BE2C (cell line): ENCODE measurements at places on chromosomes 16 and 17.

DNA sequence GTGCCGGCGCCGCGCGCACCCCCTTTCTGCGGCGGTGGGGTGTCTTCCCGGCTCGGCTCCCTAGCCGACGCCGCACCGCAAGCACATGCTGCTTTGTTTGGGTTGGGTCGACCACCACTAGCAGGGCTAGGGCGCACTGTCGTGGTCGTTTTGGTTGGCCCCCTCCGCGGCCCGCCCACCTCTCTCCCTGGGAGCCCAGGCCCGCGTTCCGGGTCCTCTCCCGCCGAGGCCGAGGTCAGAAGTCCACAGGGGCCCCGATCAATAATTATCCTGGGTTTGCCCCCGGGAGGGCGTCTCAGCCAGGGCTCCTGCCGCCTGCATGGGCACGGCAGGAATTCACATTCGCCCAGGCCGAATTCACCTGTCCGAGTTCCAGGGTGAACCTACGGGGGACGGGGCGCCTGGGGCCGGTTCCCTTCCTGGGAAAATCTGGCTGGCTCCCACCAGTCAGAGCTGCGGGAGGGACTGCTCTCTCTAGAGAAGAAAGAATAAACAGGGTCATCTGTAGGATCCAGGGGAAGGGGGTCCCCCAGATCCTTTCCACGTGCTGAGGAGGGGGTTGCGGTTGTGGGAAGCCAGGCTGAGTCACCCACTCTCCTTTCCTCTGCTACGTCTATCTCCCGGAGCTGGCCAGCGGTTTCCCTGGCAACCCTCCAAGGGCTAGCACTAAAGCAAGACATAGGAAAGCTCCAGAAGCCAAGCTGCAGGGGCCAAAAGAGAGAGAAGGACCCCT is 584 bp upstream of the STAT5B start:
- peak; percentile 67 for DNase-seq

- DNase-seq, result no peak
Observed at GRCh38 chr16:55123652-55124051, 193.0 kb downstream of the IRX5 start.

DNA sequence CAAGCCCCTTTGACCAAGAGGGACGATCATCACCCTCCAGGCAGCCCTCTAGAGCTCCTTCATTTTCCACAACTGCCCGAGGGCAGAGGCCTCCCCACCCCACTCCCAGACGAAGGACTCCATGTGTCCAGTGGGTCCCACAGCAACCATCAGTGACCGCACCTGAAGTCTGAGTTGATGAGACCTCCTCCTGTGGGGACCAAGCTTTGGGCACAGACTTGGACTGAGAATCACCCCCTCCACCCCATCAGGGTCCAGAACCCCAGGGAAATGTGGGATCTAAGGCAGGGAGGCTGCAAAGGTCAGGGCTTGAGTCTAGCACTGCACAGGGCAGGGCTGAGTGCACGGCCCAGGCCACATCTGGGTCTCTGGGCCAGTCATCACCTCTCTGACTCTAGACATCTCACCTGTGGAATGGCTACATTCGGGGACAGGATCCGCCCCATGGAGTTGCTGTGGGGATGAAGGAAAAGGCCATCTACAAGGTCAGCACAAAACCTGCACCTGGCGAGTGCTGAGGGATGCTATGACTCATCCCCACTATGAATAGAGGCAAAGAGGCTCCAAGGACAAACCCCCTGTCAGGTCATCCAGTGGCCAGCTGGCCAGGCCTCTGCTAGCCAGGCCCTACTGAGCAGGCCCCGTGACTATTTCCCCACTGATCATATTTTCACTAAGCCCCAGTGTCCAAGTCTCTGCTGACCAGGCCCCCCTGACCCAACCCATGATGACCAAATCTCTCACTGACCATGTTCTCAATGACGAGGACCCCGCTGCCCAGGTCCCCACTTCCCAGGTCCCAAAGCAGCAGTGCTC is 38.4 kb downstream of the TNFRSF13B start:
- DNase-seq, result no peak

- no peak for DNase-seq
Observed at GRCh38 chr16:68506331-68507053, 32.6 kb upstream of the ZFP90 start.

- no peak for DNase-seq
Observed at GRCh38 chr16:89242795-89243200, 25.3 kb downstream of the ZNF778 start.

- DNase-seq, result no peak
Observed at GRCh38 chr16:75580-76501, 2.2 kb upstream of the MPG start.

- no peak for DNase-seq
Observed at GRCh38 chr17:55588446-55589242, 77.4 kb upstream of the SMIM36 start.

GRCh38 chr16:70257391-70257790 is 5.7 kb upstream of the EXOSC6 start:
- DNase-seq, result no peak

DNA sequence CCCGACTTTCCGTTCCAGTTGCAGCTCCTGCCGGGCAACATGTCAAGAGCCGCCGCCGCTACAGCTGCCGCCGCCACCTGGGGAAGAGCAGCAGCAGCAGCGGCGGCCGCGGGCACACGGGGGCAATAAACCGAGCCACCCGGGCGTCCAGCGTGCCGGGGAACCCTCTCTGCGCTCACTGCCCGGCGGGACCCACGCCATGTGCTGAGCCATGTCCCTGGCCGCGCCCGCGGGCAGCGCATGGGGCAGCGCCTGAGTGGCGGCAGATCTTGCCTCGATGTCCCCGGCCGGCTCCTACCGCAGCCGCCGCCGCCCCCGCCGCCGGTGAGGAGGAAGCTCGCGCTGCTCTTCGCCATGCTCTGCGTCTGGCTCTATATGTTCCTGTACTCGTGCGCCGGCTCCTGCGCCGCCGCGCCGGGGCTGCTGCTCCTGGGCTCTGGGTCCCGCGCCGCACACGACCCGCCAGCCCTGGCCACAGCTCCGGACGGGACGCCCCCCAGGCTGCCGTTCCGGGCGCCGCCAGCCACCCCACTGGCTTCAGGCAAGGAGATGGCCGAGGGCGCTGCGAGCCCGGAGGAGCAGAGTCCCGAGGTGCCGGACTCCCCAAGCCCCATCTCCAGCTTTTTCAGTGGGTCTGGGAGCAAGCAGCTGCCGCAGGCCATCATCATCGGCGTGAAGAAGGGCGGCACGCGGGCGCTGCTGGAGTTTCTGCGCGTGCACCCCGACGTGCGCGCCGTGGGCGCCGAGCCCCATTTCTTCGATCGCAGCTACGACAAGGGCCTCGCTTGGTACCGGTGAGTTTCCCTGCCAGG is 604 bp downstream of the HS3ST3B1 start:
- no peak for DNase-seq

DNA sequence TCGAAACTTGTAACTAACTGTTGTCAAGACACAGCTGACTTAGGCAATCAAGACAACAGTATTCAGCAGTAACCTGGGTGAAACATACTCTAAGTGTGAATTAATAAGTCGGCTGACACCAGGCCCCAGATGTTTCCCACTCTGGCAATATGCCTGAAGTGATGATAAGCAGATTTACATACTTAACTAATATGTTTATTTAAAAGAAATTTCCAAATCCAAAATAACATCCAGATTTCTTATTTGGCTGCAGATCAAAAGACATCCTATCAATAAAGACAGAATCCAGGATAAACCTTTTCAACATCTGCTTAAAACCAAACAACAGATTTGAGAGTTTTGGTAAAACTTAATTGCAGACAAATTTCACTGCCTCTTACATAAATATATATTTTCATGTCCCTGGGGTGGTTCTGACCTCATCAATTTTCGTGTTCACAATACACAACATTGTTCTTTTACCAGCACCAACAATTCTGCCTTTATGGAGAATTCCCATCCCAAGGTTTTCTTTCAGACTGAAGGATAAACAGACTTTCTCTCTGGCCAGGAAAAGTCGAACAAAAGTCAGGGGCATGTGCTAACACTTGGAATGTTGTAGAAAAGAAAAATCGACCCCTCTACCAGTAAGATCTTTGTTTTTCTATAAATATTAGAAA is 45.1 kb upstream of the TOX3 start:
- no peak for DNase-seq

GRCh38 chr17:17309356-17309755 is 6.2 kb downstream of the NT5M start:
- no peak for DNase-seq

DNA sequence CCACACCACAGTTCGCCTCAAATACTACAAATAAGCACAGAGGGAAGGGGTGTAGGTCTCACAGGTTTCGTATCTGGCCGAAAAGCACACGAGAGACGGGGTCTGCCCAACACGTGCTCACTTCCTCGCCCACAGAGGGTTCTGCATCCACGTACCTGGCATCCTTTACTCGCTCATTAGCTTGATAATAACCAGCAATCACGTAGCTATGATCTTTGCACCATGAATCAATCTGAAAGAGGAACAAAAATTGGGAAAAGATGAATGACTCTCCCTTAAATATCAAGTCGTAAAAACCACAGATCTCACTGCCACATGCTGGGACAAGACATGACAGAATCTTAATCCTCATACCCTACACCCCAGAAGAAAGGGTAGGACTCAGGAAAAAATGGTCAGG is 10.5 kb downstream of the EMC8 start:
- no peak for DNase-seq

DNA sequence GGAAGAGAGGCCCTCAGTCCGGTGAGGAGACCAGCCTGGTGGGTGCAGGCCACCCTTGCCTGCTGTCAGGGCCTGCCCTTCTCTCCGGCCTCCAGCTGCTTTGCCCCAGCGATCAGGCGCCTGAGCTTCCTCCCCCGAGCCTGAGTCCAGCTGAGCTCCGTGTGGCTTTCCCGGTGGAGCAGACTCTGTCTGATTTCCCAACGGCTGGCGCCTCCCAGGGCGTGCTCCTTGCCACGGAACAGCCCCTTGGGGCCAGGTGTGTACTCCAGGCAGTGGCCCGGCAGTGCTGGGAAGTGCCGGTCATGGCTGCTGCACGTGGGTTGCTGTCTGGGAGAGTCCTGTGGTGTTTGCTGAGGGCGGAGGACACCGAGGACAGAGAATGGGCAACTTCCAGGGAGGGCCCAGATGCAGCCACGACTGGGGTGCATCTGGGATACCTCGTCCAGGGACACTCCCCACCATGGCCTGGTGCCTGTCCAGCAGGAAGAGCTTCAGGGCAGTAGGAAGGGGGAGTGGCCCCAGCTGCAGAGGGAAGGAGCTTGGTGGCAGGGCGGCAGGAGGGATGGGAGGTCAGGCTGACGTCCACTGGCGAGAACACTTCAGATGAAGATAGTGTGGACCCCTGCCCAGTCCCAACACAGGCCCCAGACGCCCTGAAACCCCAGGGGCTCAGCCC is 22.5 kb downstream of the METRNL start:
- DNase-seq, result no peak

DNA sequence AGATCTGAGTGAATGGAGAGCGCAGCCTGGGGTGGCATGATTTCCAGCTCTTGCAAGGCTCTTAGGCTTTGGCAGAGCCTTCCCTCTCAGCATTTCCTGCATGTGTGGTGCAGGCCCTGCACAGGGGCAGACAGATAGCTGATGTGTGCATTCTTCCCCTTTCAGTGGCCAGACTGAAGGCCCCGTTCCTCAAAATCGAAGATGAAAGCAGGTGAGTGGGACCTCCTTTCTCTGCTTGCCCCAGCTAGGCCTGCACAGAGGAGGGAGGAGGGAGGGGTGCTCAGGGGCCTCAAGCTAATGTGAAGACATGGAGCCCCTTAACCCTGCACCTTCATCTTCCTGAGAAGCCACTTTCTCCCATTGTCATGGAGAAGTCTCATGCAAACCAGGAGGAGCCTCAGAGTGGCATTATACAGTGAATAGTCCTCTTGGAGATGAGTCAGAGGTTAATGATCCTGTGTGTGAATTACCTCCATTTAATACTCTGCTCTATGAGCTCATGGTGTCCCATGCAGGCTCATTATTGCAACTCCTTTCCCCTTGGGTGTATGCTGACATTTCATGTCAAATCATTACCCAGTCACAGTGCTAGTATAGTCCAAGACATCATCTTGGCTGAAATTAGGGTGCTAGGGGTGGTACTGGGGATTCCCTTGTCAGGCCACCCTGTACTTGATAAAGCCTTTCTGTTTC is 20.4 kb upstream of the ADAM11 start:
- no peak for DNase-seq

GRCh38 chr16:79451196-79451816 is 149.2 kb downstream of the MAF start:
- DNase-seq, result no peak

- no peak for DNase-seq
Observed at GRCh38 chr16:67594956-67595355, 32.6 kb downstream of the CTCF start.

GRCh38 chr16:21167360-21167759 is 8.9 kb downstream of the LDAF1 start:
- DNase-seq, result no peak

DNA sequence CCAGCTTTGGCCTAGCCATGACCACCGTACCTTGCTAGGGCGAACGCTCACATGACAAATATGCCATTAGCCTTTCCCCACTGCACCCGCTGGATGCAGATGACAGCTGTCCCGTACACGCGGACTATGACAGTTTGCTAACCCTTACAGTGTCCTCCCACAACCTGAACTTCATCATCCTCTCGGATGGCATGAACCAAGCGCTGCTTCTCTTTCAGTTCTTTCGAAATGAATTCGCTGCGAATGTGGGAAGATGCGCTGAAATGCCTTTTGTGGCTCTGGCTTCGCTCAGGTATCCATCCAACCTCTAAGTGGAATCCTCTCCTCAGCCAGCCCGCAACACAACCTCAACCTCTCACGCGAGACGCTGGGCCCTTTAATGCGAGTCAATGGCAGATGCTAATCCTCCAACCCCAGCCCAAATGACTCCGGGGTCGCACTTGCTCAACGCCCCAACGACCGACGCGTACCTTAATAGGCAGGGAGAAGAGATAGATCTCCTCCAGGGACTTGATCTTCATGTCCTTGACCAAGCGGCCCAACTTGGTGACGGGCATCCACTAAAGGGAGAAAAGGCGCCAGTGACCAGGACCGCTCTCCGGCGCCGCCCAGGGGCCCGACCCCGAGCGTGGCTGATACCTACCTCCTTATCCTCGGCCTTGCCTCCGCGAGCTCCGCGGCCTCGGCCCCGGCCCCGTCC is 670 bp downstream of the RPS2 start:
- peak; percentile 22 for DNase-seq

- DNase-seq, result no peak
Observed at GRCh38 chr16:3195975-3196374, 8.0 kb downstream of the OR1F1 start.

DNA sequence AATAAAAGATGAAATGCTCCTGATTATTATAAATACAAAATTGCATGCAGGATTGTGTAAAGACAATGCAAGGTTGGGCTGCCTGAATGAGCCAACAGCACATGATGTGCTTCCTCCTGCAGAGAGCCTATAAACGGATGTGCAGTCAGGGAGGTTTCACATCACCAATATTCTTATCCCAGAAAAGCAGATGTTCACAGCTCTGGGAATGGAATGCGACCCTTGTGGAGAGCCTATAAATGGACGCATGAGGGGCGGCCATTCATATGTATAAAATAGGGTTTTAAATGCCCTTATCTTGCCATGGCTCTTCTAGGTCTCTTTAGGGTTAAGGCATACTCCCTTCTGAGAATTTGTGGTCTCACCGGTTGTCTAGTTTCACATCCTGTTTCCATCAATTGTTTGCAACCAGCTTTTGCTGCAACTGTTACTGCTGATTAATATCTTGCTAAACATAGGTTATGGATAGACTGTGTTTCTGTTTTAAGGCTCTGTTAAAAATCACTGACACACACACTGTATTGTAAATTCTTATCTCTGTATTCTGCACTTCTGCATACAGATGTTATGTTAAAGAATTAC is 31.9 kb downstream of the SLFN11 start:
- DNase-seq, result no peak

- DNase-seq, result no peak
Observed at GRCh38 chr16:19831678-19832077, 53.0 kb downstream of the GPRC5B start.

- DNase-seq, result no peak
Observed at GRCh38 chr16:1762879-1763520, 8.3 kb downstream of the NME3 start.

- DNase-seq, result no peak
Observed at GRCh38 chr16:11174141-11174540, 81.9 kb downstream of the SOCS1 start.
